Stimulated activated CD4-positive, alpha-beta T cell treated with anti-CD3 and anti-CD28 coated beads, TNF-alpha, amount 100 ng/mL, for 4 hours (primary cell): ENCODE measurements at places on chromosomes 13 and 19.

DNA sequence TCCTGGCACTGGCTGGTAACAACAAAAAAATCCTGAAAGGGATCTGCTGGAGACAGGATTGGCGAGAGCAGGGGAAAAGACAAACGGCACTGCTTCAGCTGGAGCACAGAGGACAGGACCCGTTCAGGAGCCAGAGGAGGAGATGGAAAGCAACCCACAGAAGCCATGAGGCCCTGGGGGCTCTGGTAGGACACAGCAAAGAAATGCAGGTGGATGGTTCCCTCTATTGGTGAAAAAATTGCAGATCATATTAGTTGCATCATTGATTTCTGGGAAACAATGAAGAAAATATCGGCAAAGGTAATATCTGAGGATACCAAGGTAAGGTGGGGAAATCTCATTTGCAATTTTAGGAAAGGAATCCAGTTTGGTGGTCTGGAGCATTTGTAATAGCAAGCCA is 25.7 kb upstream of the TPP2 start:
- DNase-seq, result no peak

GRCh38 chr19:31439270-31439573 is 90.0 kb upstream of the TSHZ3 start:
- no peak for DNase-seq

GRCh38 chr13:107211073-107211472 is 643.1 kb upstream of the ARGLU1 start:
- no peak for DNase-seq

GRCh38 chr19:9354651-9355050 is 8.2 kb upstream of the ZNF177 start:
- no peak for DNase-seq

DNA sequence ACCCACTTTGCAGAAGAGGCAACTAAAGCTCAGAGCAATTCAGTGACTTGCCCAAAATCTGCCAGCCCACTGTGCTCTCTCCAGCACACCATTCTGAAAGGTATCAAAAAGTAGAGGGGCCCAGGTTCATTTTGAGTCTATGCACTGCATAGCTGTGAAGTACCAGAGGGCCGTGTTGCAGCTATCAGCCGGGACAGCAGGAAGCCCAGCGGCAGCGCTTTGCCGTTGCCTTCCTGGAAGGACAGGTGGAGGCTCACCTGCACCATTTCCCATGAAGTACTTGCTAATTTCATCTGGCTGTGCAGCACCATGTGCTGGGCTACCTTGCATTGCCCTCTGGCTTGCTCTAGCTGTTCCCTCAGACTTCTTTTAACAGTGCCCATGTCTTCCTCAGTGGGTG is 2.7 kb upstream of the SERPINE3 start:
- DNase-seq, result no peak

GRCh38 chr19:16185768-16186123 is 536 bp downstream of the FAM32A start:
- DNase-seq, result peak; percentile 20

DNA sequence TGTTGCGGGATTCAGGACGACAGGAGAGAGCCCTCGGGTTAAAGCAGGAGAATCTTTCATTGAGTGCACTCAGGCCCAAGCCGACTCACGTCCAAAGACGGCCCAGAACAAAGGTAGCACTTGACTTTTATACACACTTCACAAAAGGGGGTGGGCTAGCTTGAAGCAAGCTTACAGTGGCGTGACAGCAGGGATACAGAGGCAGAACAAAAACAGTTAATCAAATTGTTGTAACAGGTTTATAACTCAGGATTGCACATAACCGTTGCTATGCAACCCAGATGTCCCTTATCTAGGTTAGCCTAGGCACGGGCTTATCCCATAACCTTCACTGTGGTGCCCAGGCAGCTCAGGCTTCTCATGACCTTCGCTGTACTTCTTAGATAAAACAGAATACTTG is 2.0 kb downstream of the MED25 start:
- no peak for DNase-seq

DNA sequence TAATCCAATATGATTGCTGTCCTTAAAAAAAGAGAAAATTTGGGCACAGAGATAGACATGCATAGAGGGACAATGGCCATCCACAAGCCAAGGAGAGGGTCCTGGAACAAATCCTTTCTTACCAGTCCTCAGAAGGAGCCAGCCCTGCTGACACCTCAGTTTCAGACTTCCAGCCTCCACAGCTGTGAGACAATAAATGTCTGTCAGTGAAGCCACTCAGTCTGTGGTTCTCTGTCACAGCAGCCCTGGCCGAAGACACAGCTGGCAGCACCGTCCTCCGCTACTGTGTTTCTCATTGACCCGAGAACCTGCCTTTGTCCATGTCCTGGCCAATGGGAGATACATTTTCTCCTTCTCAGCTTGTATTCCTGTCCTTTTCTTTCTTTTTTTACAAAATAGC is 207.9 kb downstream of the TM9SF2 start:
- DNase-seq, result no peak

DNA sequence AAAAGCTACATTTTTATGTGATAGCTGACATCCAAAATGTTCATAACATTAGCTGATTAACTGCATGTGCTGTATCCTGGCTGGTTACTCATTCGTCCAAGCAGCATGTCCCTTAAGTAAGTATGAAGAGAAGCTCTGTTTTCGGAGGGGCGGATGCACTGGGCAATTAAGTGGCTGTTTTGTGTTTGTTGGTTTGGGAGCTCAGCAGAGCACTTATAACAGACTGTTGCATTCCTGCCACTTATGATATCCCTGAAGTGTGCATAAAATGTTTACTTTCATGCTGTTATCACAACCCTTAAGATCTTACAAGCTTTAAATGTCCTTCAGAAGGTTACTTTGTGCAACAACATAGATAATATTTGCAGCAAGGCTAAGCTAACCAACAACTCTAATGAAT is 264.1 kb downstream of the NALCN start:
- no peak for DNase-seq

DNA sequence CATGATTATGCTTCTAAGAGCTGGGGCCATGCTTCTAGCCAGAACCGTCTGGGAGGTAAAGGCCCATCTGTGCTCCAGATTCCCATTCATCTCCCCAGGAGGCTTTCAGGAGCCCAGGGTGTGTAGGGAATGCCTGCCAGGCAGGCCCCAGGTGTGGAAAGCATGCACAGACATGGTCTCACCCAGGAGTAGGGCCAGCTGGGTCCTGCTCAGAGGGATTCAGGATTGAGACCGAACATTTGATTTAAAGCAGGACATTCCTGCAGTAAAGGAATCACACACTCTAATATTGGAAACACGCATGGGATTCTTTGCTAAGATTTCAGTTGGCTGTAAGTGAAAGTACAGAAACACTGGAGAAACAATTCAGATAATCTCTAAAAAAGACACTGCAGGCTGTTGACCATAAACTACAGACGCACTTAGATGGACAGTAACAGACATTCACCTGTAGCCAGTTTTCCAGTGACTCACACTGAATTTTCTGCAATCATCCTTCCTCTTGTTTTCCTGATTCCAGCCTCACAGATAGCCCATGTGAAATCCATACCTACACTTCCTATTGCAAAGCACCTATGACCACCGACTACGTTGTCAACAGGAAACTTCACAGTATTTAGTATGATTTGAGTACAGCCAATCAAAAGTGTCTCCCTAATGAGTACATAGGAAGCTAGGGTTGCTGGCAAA is 257.8 kb downstream of the TBC1D4 start:
- no peak for DNase-seq

DNA sequence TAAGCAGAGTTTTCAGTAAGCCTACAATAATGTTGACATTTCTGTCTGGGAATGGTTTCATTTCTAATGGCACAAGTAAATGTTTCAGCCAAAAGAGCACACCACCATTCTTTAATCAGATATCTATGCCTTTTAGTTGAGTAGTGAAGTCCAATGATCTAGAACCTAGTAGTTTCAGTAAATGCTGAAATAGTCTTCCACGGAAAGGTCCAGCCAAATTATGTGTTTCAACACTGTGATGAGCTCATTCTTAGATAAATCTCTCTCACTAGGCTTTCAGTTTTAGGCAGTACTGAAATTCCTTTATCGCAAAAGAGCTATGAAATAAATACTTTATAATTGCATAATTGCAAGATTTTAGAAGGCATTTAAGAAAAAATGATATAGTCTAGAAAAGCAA is 816.8 kb upstream of the PCDH9 start:
- no peak for DNase-seq

- DNase-seq, result no peak
Measured at GRCh38 chr19:58097349-58097748, 682 bp downstream of the ZSCAN18 start.

- no peak for DNase-seq
Measured at GRCh38 chr19:18278521-18279265, 2.7 kb downstream of the JUND start.

- DNase-seq, result no peak
Measured at GRCh38 chr13:43364210-43365038, 341.0 kb downstream of the DNAJC15 start.

DNA sequence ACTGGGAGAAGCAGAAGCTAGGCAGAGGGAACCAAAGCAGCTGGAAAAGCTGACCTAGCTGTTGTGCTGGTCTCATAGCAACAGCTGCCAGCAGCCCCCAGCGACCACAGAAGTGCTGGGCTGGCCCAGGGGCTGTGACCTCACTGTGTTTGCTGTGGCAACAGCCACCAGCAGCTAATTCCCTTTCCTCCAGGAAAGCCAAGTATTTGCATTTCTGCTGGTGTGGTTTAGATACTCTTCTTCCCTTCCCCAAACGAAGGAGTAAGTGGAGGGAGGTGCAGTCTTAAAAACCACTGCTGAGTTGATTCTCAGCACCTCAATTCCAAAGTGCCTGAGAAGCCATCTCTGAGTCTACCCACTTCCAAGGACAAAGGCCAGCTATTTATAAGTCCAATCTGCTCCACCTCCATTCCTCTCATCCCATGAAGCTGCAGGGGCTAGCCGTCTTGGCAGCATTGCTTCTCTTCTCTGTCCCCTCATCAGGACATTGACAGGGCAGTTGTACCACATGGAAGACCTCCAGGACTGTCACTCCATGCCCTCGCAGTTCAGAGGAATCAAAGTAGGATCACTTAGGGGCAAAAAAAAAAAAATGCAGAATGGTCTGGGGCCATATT is 11.5 kb upstream of the CCDC97 start:
- DNase-seq, result no peak

DNA sequence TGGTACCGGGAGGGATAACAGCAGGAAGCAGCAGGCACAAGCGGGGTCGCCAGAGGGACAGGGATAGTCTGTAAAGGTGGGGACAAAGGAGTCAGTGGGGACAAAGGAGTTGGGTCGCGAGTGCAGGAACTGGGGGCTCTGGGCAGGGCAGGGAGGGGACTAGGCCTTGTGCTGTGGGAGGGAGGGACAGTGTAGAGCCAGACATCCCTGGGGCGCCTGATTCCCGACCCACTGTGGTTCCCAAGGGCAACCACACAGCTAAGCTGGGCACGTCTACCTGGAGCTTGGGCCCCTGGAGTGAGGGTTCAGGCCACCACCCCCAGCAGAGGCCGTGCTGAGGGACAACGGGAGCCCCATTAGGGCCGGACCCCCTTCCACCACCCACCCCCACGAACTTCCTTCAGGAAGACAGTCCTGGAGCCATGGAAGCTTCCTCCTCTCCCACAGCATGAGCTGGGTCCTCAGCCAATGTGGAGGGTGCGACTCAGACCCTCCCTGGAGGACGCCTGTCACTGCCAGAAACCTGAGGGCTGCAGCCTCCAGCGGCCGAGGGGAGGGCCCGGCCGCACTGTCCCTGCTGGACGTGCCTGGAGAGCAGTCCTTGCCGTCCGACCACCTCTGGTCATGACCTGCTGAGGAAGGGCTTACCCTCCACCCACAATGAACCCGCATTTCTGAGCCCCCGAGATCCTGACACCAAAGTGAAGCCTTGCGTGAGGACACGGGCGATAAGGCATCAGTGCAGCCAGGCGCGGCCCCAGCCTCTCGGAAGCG is 77.9 kb downstream of the SPACA7 start:
- no peak for DNase-seq

DNA sequence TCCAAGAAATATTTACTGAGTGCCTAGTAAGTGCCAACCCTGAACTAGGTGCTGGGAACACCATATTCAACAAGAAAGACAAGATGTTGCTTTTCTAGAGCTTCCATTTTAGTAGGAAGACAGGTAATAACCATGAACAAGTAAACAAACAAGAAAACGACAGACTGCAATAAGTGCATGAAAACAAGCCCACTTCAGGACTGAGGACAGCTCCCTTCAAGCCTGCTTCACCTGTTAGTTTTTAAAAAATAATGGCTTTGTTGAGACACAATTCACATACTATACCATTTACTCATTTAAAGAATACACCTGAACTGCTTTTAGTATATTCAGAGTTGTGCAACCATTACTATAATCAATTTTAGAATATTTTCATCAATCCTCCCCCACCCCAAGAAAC is 30.4 kb downstream of the CYP4F22 start:
- DNase-seq, result no peak

DNA sequence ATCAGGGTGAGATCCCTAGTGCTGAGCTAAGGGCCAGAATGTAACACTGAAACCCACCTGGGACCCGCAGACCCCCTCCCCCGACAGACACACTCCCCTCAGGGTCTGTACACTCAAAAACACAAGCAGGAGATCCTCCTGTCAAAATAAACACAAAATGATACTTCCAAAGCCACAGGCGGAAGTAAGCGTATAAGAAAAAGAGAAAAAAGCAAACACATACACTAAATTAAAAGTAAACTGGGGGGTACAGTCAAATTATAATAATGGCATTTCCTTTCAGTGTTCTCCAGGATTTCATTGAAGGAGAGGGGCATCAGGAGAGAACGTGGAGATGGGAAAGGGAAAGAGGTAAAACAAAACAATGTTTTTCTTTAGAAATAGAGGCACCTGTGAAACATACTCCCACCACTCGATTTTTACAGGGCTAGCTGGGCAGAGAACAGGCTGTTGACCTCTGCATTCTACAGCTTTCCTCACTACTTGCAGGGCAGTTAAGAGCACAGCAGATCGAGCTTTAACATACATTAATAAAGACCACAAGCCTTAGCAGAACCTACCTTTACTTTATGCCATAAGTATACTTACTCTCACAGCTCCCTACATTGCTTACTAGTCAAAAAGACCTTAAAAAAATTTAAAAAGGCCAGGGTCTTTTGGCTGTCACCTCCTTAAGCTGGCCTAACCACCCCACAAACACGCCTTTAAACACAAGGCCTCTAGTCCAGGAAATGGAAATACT is 5.3 kb downstream of the ZIC5 start:
- no peak for DNase-seq

GRCh38 chr19:11269408-11269807 is 7.1 kb upstream of the DOCK6 start:
- no peak for DNase-seq

DNA sequence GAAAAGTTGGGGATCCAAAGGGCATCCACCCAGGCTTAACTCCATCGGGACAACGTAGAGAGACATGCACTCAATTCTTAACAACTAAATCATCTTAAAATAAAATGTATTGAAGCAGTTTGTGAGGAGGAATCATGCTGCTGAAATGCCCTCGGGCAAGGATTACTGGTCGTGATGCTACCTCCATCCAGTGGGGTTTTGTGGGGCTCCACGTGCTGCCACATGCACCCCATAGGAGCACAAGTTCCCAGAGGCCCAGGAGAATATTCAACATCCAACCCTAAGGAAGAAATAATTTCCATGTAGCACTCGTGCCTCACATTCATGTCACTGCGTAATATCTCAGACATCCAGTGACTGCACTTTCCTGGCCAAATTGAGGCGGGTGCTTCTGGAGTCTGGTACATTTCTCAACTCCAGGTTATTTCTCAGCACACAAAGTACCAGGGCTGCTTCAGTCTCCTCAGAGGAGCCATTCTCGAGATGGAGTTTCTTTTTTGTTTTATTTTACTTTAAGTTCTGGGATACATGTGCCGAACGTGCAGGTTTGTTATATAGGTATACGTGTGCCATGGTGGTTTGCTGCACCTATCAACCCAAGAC is 429.8 kb downstream of the FOXO1 start:
- no peak for DNase-seq
